NCI-H510A (cell line): ENCODE measurements at places on chromosomes 2 and 18.

DNA sequence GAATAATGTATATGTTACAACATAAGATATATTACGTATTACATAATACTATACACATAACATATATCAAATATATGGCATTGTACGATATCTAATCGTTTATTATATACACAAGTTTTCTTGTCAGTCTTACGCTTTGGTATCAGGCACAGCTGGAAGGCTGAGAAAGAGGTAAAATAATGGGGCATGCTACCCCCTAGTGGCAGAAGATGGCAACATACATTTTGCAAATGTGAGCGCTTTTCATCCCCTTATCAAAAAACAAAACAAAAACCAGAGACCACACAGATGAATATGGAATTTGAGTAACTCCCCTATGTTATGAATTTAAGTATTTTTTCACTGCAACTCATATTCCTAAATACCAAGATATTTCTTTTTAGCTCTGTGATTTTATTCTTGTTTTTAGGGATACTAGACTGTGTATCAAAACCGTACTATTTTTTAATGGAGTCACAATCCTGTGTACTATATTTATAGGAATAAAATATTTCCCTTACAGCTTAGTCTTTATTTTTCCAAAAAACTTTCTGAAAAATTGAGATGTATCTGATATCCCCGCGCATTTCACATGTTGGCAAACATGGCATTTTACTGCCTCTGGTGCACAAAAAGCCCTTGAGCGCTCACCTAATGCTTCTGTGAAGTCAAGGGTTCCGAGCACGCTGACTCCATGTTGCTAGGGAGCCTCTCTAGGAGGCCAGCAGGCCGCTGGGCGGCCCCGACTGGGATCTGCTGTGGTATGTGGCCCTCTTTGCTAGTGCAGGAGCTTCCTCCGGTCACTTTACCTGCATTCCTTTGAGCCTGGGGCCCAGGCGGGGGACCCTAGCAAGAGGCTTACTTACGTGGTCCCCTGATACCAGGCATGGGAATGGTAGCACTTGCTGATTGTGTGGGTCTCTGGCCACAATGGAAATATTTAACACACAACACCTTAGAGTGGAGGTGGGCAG lies 62.5 kb downstream of the SLC4A3 start:
- DNase-seq: no peak

GRCh38 chr2:60502144-60502543 lies 51.3 kb downstream of the BCL11A start:
- no peak for DNase-seq

GRCh38 chr2:203185864-203186263 lies 53.0 kb upstream of the CYP20A1 start:
- DNase-seq: no peak

- no peak for DNase-seq
These were observed 33.5 kb upstream of the ZEB2 start for GRCh38 chr2:144553379-144553778.

DNA sequence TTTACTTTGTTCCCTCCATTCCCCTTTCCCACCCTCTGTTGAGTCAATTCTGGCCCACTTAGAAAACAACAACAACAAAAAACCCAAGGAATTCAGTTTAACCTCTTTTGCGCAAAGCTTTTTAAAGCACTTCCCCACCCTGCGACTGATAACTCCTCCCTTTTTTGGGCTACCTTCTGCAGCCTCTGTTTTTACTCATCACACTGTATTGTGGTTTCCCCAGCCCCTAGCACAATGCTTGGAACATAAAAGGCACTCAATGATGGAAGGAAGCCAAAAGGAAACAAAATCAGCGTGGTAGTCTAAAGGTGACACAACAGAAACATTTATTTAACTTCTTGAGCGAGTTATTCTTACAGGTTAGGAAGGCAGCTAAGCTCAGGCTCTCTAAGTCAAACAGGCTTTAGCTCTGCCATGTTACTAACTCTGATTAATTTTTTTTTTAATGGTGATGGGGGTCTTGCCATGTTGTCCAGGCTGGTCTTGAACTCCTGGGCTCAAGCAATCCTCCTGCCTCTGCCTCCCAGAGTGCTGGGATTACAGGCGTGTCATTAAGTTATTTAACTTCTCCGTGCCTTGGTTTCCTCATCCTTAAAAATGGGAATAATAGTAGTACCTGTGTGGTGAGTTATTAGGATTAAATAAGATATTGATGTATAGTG lies 1.3 kb downstream of the CEP68 start:
- no peak for DNase-seq

DNA sequence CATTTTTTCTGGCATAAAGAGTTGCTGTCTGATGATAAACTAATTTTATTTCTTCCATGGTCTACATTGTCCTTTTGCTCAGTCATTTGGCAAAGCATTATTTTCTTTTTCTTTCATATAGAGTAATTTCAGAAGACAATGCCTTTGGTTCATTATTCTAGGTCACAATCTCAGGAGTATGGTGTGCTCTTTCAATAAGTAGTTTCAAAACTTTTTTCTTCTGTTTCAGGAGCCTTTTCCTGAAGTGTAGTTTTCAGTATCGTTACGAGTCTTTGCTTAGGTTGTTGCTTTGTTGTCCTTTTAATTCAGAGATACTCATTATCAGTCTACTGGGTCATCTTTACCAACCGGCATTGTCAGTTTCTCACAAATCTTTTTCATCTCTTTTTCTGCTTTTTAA lies 100.4 kb upstream of the GPC1 start:
- DNase-seq: no peak

DNA sequence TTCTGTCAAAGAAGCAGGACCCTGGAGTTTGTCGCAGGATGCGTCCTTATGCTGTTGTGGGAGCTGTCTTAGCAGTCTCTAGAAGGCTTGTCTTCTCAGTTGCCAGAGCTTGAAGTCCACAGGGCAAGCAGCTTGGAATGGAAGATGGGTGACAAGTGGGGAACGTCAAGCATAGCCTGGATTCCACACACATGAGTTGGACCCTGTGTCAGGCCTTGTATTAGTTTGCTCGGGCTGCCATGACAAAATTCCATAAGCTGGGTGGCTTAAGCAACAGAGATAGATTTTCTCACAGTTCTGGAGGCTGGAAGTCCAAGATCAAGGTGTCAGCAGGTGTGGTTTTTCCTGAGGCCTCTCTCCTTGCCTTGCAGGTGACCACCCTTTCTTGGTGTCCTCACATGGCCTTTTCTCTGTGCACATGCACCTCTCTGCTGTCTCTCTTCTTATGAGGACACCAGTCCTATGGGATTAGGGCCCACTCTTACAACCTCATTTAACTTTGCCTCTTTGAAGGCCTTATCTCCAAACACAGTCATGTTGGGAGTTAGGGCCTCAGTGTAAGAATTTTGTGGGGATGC lies 51.3 kb downstream of the THNSL2 start:
- no peak for DNase-seq
